Thoracic aorta (tissue), 2 donors: ENCODE measurements at places on chromosomes 3 and 15. TPM values are rescaled to one million over a fixed set of nuclear protein-coding genes. Genes with fewer than 3 reads are reported as not detected.

- DNase-seq, result no peak
Observed at GRCh38 chr3:72594615-72595215, 253.5 kb downstream of the SHQ1 start.

- no peak for DNase-seq
Observed at GRCh38 chr3:148433665-148434064, 264.0 kb upstream of the AGTR1 start.

- DNase-seq, result no peak
Observed at GRCh38 chr3:6809349-6809748, 51.6 kb upstream of the GRM7 start.

GRCh38 chr3:53865732-53866499 lies 16.0 kb downstream of the ACTR8 start:
- no peak for DNase-seq

GRCh38 chr3:153354641-153355040 lies 192.6 kb downstream of the RAP2B start:
- no peak for DNase-seq

GRCh38 chr3:120286465-120286864 lies 1.4 kb upstream of the GPR156 start:
- DNase-seq, result no peak

GRCh38 chr3:9168241-9168741 lies 81.2 kb downstream of the SRGAP3 start:
- DNase-seq, result no peak

Gene PLCH1
- 0.28 TPM for total RNA-seq

Gene INSYN1
- 10.6 TPM for total RNA-seq
